ENCODE measurements at places on chromosomes 2 and 18.

GRCh38 chr2:102313025-102313424, 1.7 kb downstream of the IL1RL1 start:
- no peak for DNase-seq

DNA sequence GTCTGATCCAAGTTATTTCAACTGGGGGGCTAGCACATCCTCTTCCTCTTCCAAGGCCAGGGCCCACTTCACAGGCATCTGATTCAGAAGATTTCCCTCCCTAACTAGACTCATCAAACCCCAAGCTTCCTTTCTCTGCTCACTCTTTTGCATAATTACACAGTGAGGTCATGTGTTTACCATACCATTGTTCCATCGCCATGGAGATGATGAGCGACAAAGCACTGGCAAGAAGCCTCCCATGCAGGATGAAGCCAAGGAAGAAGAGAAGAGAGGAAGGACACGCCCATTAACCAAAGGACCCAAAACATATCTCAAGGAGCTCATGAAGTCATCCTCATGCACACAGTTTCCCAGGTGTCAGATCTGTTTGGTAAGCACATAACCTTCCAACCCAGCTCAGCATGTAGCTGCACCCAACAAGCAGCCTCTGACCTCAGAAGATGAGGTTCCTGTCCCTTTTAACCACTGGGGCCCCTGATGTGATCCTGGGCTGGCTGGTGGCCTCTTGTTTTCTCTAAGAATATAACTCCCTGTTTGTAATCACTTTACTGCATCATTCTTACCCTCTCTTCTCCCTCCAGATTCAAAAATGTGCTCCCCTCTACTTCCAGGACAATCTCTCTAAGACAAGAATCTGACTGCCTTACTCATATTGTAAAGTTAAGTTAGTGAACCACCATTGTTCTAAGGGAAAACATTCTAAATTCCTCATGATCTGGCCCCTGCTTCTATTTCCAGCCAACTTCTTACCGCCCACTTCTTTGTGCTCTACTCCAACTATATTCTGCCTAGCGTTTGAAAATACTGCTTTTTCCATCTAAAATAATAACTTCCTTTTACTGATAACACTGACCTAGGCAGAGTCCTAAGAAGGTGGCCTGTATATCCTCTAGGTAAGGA, 190.1 kb downstream of the TTC32 start:
- DNase-seq = no peak

GRCh38 chr2:239398521-239398921, 2.3 kb downstream of the HDAC4 start:
- DNase-seq = no peak

- no peak for DNase-seq
Measured at GRCh38 chr2:232211743-232212686, 166.5 kb upstream of the ALPP start.

DNA sequence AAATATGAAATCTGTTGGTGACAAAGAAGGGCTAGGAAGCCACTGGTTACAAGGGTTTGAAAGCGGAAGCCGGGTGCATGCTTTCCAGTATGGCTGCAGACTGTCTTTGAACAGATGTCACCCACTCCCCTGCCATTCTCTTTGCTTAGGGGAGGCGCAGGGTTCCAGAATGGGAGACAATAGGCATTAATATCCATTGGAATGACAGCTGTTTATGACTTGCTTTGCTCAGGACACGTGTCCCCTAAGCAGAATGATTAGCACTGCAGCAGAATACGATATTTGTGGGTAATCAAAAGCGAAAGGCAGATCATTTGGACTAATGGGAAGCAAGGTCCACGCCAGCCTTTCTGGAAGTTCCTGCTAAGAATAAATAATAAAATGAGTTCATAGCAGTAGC, 25.8 kb upstream of the NRP2 start:
- no peak for DNase-seq

GRCh38 chr2:46000660-46001059, 296.5 kb upstream of the EPAS1 start:
- no peak for DNase-seq

DNA sequence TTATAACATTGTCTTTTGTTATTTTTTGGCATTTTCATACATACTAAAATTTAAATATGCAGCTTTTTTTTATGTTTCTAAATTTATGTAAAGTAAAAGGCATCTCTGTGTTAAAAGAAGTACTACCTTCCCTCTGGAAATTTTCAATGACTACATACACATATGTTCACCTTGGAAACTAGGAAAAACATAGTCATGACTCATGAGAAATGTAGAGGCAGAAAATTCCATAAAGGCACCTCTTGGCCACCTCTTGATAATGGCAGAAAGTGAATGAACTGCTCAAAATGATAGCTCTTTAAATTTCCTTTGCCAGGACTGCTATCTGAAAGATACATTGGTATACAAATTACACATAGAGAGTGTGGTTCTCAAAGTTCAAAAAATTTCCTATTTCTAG, 889.1 kb upstream of the ZEB2 start:
- DNase-seq = no peak

DNA sequence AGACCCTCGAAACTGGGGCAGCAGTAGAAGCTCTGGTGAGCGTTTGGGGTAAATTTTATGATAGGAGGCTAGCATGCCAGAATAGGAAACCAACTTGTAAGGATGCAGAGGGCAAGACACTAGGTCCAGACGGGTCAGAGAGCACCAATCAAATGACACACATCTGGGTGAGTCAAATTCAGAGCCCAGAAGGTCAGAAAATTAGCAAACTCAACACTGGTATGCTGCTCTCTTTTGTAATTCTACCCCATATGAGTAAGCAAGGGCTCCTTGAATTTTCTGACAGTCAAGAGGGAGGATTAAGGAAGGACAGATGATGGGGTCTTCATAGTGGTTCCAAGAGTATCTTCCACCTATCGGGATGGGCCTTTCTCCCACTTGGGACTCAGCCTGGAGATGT, 209.8 kb downstream of the BCL2 start:
- no peak for DNase-seq

DNA sequence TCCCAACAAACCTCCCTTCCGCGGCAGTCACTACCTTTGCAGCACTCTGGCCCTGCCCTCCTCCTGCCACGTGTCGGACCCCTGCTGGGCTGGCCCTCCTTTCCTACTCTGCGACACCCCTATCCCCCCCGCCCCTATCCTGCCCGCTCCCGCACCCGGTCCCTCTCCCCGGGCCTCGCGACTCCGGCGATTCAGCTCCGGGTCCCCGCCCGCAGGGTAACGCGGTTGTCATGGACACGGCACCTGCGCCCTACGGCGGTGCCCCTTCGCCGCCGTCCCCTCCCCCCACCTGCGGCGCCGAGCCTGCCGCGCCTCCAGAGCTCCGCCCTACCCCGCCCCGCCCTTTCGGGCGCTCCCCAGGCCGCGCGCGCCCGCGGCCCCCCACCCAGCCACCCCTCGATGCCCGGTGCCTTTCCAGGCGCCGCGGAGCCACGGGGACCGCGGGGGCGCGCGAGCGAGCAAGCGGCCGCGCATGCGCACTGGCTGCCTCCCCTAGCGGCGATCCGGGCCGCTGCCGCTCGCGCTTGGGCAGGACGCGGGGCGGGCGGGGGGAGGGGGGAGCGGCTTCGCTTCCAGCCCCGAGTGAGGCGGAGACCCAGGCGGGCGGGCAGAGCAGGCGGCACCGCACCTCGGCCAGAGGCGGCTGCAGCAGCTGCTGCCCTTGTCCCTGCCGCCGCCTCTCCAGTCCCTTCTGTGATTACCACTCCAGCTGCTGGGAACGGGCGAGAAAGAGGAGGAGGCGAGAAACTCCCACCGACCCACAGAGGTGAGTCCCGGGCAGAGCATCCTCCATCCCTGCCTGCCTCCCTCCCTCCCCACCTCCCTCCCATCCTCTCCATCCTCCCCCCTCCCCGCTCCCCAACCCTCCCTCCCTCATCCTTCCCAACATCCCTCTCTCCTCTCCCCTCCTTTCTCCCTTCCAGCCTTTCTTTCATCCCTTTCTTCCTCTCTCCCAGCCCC, at the start of gene CTNNA2:
CTNNA2 (plus strand) TSS at position 610 of the 960 bp plus-strand sequence.
- DNase-seq = no peak

GRCh38 chr2:216756435-216756834, 61.1 kb upstream of the IGFBP5 start:
- no peak for DNase-seq

Data from tibial nerve (tissue), 4 donors.